HuH-7.5 (cell line): ENCODE measurements at places on chromosomes 2 and 18.

GRCh38 chr2:128392207-128392606 lies 73.5 kb upstream of the HS6ST1 start:
- no peak for DNase-seq

DNA sequence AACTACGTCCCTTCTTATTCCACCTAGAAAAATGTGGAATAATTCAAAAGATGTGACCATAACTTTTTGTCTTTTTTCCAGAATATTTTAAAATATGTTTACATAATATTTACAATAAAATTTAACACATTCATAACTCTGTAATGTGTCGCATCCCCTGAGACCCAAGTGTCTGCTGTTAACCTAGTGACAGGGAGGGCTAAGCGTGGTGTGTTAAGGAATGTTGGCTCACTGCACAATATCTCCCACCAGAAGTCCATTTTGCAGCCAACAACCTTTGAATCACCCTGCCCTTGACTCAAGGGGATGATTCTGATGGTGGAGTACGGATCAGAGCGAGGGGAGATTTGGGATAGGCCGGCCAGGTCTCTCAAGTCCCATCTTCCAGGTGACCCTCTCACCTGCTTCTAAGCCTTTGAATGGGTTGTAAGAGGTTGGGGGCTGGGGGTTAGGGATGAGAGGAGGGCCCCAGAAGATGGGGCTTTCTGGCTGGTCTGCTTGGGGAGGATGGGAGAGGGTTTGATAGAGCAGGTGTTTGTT lies 43.3 kb downstream of the SERTAD2 start:
- no peak for DNase-seq

DNA sequence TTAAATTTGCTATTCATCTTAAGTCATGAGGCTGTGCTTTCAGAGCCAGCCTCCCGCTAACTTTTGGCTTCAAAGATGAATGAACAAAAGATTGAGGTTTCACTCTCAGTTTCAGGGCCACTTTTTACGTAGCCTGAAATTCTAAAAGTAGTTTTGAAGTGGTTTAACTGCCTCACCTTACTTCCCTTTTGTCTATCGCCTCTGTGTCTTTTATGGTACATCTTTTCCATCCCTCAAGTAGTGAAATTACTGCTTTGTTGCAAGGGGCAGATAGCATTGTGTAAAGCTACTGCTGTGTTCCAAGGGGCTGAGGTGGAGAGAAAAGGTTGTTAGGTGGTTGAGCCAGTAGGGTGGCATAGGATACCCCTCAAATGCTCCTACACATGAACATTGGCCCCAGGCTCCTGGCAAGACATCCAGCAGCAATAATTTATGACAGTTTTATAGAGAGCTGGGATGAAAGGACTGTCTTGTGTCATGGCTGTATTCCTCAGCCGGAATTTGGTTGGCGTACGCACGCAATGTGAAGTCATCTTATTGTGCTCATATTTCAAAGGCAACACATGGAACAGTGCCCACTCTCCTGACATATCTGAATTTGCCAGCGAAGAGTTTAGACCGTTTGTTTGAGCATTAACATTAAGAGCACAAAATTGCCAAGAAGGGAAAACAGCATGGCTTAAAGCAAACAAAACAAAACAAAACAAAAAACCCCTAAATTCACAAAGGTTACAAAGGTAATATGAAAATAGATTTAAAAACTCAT lies 32.2 kb downstream of the QPCT start:
- DNase-seq, result no peak

GRCh38 chr2:178072383-178073301 lies at the start of gene PDE11A:
TSS of gene PDE11A (minus strand) at chr2:178072777. CDS start at chr2:178072437, 340 bp downstream.
- peak; percentile 71 for DNase-seq

- no peak for DNase-seq
Observed at GRCh38 chr18:76496194-76496890, 1.3 kb upstream of the ZNF516 start.

GRCh38 chr2:143162123-143162837 lies 33.1 kb downstream of the ARHGAP15 start:
- no peak for DNase-seq

DNA sequence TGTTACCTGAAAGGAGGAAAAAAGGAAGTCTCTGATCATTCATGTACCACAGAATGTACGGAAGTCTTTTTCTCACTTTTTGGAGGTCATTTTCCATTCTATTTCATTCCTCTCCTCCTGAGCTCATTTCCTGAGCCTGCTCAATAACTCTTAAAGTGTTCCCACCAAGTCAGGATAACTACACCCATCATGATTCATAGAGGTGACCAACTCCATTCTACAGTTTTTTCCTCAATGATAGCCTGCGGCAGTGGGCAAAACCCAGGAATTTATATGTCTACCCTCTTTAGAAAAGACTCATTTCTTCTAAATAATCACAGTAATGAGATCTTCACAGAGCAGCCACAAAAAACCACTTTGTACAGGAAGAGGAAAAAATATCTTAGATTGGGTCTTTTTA lies 372.5 kb downstream of the RBM43 start:
- no peak for DNase-seq
